ENCODE measurements at places on chromosomes 12 and 14.

DNA sequence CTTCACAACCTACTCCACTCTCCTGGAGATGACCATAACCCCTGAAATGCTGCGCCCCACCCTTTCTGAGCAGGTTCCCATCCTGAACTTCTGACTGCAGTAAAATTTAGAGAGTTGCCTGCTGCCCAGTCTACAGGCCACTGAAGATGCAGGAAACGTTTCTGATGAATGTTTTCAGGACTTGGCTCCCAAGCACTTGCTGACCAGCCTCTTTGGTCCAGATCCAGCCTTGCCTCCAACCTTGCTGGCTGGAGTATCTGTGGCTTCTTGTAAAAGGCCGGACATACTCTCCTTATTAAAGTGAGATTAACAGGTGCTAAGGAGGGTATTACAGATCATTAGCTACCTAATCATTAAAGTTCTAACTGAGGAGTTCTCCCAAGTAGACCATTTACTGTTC lies 70.3 kb upstream of the STXBP6 start:
- DNase-seq: no peak

DNA sequence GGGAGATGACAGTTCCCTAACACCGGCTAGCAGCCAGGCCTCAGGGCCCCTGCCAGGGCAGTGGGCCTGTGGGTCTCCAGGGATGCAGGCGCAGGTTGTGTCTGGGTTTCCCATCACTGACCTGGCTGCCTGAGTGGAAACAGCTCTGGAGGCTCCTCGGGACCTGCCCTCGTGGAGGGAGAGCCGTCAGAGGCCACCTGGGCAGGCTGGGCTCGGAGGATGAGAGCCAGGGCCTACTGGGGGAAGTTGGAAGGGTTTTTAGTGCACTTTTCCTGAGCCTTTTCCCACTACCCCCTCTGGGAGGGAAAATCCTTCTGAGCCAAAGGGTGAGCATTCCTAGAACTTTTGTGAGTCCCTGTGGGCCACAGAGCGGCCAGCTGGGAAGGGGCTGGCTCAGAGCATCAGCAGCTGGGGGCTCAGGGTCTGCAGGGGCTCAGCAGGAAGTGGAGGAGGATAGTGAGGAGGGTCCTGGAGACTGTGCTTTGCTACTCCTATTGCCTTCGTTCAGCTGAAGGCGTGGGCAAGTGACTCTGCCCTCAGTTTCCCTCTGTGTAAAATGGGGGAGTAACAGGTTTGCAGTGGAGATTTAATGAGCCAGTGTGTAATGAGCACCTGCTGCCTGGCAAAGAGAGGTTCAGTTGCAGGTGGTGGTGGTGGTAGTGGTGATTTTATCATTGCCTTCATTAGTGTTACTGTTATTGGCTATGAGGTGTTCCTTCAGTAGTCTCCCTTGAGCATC lies 1.8 kb downstream of the SH2B3 start:
- no peak for DNase-seq

DNA sequence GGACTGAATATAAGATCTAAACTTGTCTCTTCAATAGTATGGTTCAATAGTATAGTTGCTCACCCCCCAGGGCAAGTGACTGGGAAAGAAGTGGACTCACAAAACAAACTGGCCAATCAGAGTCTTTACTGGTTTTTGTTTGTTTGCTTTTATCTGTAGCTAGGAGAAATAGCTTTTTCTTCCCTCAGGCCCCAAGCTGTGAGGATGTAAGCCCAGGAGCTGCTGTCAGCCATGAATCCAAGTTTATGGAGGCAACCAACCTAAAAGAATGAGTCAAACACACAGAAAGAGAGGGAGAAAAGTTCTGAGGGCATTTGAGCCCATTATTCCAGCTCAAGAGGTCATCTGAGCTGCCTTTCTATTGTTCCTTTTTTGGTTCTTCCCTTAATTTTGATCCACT lies 375.3 kb downstream of the BCAT1 start:
- no peak for DNase-seq

DNA sequence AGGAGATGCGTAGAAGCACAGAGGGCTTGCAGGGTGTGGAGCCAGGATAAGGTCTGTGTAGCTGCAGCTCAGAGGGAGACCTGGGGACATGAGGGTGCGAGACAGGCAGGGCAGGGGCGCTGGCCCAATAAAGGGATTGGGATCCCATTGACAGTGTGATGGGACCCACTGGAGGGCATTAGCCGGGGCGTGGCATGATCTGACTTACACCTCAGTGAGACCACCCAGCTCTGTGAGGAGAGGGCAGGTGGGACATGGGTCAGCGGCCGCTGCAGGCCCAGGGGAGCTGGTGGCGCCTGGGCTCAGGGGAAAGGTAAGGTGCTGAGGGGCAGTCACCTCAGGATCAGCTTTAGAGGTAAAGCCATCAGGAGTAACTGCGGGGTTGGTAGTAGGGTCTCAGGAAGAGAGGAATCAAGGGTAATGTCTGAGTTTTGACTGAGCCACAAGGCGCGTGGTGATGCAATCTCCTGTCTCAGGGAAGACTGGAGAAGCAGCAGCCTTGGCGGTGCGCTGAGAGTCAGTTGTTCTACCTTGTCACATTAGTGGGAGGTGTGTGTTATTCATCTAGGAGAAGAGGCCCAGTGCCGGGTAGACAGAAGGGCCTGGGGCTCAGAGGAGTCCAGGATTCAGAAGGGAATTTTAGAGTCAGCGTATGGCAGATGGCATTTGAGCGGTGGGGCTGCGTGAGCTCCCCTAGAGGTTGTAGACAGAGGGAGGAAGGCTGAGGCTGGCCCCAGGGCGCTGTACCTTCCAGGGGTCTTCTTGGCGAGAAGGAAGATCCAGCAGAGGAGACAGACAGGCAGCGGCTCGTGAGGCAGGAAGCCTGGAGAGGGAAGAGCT lies 30.8 kb upstream of the BDKRB2 start:
- DNase-seq: no peak
